Uterus (tissue), 4 donors: ENCODE measurements at places on chromosomes 6 and 20. TPM values are rescaled to one million over a fixed set of nuclear protein-coding genes. Genes with fewer than 3 reads are reported as not detected.

DNA sequence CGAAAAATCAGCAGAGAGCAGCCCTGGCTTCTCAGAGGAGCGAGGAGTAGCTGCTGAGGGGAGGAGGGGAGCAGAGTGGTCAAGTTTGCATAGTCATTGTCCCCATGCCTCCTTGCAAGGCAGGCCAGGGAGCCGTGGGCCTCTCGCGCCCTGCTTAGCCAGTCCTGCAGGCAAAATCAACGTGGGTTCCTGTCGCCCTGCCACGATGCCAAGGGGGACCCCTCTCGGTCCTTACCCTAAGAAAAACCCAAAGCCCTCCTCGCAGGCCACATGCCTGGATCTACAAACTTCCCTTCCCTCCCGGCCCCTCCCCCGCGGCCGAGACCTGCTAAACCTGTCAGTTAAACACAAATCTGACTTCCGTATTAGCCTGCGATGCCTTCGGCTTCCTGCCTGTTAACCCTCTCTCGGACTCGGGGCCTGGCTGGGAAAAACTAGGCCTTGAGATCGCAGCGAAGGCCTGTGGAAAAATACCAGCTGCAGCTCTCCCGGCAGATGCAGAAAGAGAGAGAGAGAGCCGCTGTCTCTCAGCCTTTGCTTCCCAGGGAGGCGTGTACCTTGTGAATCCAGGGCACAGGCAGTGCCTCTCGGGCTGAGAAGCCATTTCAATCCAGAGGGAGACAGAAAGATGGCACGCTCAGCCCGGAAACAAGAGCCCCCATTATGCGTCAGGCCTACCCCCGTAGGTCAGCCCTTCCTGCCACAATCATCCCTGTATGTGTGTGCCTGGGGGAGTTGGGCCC, 968 bp upstream of the ZMYND8 start:
- DNase-seq, result peak; percentile 86
- H3K27ac ChIP-seq, result peak overlapping the region; percentile 99
- no peaks in the 10 kb centered on the region for H3K36me3 ChIP-seq
- H3K27me3 ChIP-seq, result no peaks in the 10 kb centered on the region
- H3K4me3 ChIP-seq, result no peak overlapping the region

The SNX21 gene
- 56.5 TPM for total RNA-seq

The TCF21 gene
- total RNA-seq, result 7.0 TPM

The PDE7B gene
- 28.6 TPM for total RNA-seq

The TFAP2D gene
- not detected for total RNA-seq

The FERMT1 gene
- total RNA-seq, result 7.6 TPM

DNA sequence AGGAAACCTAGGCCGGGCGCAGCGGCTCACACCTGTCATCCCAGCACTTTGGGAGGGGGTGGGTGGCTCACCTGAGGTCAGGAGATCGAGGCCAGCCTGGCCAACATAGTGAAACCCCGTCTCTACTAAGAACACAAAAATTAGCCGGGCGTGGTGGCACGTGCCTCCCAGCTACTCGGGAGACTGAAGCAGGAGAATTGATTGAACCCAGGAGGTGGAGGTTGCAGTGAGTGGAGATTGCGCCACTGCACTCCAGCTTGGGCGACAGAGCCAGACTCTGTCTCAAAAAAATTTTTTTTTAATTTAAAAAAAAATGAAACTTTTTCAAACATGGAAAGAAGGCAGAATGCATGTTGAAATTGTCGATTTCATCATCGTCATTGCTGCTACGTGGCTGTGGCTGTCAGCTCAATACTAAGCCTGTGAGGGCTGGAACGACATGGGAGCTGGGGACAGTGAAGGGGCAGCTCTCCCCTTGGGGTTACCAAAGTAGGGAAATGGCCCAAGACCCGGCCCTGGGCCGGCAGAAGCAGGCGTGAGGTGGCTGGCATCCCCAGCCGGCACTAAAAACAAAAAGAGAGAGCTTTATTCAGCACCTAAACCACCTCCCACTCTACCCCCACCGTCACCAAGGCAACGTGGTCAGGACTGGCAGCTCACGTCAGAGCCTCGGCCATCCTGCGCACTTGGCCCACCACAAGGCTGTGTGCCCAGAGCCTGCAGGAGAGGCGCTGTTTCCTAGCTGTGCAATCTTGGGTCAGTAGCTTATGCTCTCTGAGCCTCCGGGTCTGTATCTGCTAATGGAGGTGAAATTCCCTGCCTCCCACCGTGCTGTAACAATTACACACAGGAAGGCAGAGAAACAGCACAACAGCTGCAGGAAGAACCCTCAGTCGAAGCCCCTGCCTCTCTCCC, 30.8 kb downstream of the AGPAT4 start:
- no peaks in the 10 kb centered on the region for H3K27me3 ChIP-seq
- H3K27ac ChIP-seq, result no peak overlapping the region
- no peaks in the 10 kb centered on the region for H3K4me1 ChIP-seq
- no peak for DNase-seq
- H3K4me3 ChIP-seq, result no peak overlapping the region

The DEFB132 gene
- not detected for total RNA-seq

DNA sequence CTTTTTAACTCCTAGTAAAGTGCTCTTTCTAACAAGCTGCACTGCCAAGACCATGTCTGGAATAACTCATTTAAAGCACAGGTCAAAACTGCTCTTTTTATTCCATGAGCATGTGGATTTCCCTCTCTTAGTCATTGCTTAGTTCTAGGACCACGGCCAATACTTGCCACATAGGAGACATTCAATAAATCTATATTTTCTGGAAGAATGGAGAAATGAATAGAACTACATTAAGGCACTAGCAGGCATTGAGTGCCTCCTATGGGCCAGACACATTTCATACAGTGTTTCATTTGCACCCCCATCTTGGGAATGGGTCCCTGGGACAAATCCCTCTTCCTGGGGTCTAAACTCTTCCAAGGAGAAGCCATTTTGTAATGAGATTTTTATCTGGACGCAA, 552.8 kb upstream of the CITED2 start:
- H3K4me1 ChIP-seq, result no peaks in the 10 kb centered on the region
- no peaks in the 10 kb centered on the region for H3K27me3 ChIP-seq
- H3K36me3 ChIP-seq, result no peaks in the 10 kb centered on the region
- no peak for DNase-seq
- no peak overlapping the region for H3K27ac ChIP-seq

DNA sequence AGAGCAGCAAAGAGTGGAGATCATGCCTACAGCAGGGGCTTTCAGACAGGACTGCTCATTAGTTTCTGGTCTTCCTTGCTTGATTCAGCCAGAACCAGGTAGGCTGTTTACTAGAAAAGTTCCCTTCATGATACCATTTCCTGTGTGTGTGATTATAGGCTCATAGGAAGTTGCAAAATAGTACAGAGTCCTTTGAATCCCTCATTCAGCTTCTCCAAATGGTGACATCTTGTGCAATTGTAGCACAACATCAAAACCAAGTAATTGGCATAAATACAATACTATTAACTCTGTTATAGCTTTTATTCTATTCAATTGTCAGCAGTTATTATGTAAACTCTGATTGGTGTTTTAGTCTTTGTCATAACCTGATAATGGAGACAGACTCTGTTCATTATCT, 347.3 kb upstream of the CDH4 start:
- H3K4me3 ChIP-seq, result no peak overlapping the region
- no peak overlapping the region for H3K27ac ChIP-seq
- no peaks in the 10 kb centered on the region for H3K36me3 ChIP-seq
- no peaks in the 10 kb centered on the region for H3K4me1 ChIP-seq

GRCh38 chr6:143187238-143187923, 126.7 kb downstream of the AIG1 start:
- H3K4me1 ChIP-seq, result no peaks in the 10 kb centered on the region
- DNase-seq, result no peak
- no peak overlapping the region for H3K4me3 ChIP-seq
- no peak overlapping the region for H3K27ac ChIP-seq
- H3K36me3 ChIP-seq, result no peaks in the 10 kb centered on the region
- no peaks in the 10 kb centered on the region for H3K27me3 ChIP-seq

GRCh38 chr20:63785691-63786131, 45.4 kb downstream of the ZBTB46 start:
- no peak for DNase-seq
- no peak overlapping the region for H3K4me3 ChIP-seq
- no peaks in the 10 kb centered on the region for H3K27me3 ChIP-seq
- H3K36me3 ChIP-seq, result no peaks in the 10 kb centered on the region
- no peaks in the 10 kb centered on the region for H3K4me1 ChIP-seq

GRCh38 chr6:83352424-83353061, 78.3 kb downstream of the ME1 start:
- no peaks in the 10 kb centered on the region for H3K4me1 ChIP-seq
- DNase-seq, result no peak
- H3K27me3 ChIP-seq, result no peaks in the 10 kb centered on the region
- no peak overlapping the region for H3K4me3 ChIP-seq
- no peak overlapping the region for H3K27ac ChIP-seq

The MDC1 gene
- total RNA-seq, result 16.0 TPM

The CD93 gene
- 100 TPM for total RNA-seq

GRCh38 chr20:1813101-1813529, 82.1 kb upstream of the SIRPA start:
- no peaks in the 10 kb centered on the region for H3K36me3 ChIP-seq
- peak; percentile 37 for DNase-seq
- no peak overlapping the region for H3K27ac ChIP-seq

The RBM24 gene
- total RNA-seq, result 69.4 TPM

- H3K4me3 ChIP-seq, result no peak overlapping the region
- no peaks in the 10 kb centered on the region for H3K4me1 ChIP-seq
- no peak overlapping the region for H3K27ac ChIP-seq
- no peak for DNase-seq
- H3K27me3 ChIP-seq, result no peaks in the 10 kb centered on the region
Measured at GRCh38 chr6:69907981-69908498, 41.7 kb downstream of the COL19A1 start.

The COX7A2 gene
- total RNA-seq, result 147 TPM

GRCh38 chr6:139323511-139324300, 31.9 kb upstream of the TXLNB start:
- no peaks in the 10 kb centered on the region for H3K27me3 ChIP-seq
- no peaks in the 10 kb centered on the region for H3K4me1 ChIP-seq
- DNase-seq, result peak; percentile 52
- no peak overlapping the region for H3K4me3 ChIP-seq

- DNase-seq, result no peak
- no peaks in the 10 kb centered on the region for H3K4me1 ChIP-seq
- H3K27me3 ChIP-seq, result no peaks in the 10 kb centered on the region
- H3K36me3 ChIP-seq, result no peaks in the 10 kb centered on the region
Measured at GRCh38 chr6:160742090-160742489, 40.0 kb downstream of the PLG start.

DNA sequence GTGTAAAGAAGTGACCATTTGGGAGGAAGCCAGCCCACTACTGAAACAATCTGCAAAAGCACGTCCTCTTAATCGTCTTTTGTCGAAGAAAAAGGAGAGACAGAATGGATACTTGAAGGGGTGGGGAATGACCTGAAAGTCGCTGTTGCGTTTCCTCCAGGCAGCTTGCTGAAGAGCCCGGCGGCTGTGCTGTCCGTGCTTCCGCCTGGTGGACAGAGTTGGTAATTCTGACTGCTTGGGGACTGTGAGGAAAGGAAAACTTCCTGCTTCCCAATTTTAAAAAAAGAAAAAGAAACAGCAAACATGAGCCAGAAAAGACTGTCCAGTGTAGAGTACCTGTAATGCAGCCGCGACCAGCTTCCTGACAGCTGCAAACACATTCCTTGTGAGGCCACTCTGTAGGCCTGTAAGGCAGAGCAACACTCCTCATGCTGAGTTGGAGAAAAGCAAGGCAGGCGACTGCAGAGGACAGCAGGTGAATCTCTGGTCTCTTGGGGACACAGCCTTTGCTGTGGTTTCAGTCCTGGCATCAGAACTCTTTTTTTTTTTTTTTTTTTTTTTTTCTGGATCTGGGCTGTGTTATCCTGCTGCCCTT, 251.1 kb upstream of the TBX18 start:
- no peaks in the 10 kb centered on the region for H3K27me3 ChIP-seq
- peak; percentile 34 for DNase-seq
- H3K4me1 ChIP-seq, result no peaks in the 10 kb centered on the region
- H3K4me3 ChIP-seq, result no peak overlapping the region
- no peak overlapping the region for H3K27ac ChIP-seq

The ZBTB24 gene
- 12.6 TPM for total RNA-seq

The POU5F1 gene
- total RNA-seq, result 0.67 TPM

The LY6G6C gene
- total RNA-seq, result not detected

DNA sequence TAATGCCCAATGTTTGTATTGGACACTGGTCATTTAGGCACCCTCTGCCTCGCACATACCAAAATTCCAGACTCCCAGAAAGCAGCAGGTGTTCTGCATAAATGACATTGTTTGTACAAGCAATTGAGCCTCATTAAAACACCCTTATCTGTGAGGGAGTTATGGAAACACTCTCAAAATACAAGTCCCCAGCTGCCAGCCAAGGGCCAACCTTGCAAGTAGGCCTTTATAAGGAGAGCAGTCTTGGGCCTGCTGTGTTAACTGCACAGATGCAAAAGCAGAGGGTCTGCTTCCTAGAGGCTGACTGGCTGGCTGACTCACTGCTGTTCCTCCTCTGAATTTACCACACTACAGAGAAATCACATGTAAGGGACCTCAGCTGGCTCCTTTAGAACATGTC, 150.4 kb upstream of the HMGN3 start:
- no peaks in the 10 kb centered on the region for H3K4me1 ChIP-seq
- H3K27ac ChIP-seq, result no peak overlapping the region
- no peak overlapping the region for H3K4me3 ChIP-seq
- H3K27me3 ChIP-seq, result no peaks in the 10 kb centered on the region

The LY86 gene
- total RNA-seq, result 4.4 TPM

GRCh38 chr6:30326526-30327231, at the start of gene TRIM39:
Gene TRIM39 (plus strand): TSS chr6:30326927. CDS start chr6:30329318, 2,391 bp downstream.
- peak; percentile 82 for DNase-seq
- no peaks in the 10 kb centered on the region for H3K27me3 ChIP-seq
- H3K4me1 ChIP-seq, result no peaks in the 10 kb centered on the region
- H3K4me3 ChIP-seq, result peak within 1 kb of the TSS; percentile 87
- no peaks in the 10 kb centered on the region for H3K36me3 ChIP-seq

The DNAH8 gene
- 0.69 TPM for total RNA-seq

DNA sequence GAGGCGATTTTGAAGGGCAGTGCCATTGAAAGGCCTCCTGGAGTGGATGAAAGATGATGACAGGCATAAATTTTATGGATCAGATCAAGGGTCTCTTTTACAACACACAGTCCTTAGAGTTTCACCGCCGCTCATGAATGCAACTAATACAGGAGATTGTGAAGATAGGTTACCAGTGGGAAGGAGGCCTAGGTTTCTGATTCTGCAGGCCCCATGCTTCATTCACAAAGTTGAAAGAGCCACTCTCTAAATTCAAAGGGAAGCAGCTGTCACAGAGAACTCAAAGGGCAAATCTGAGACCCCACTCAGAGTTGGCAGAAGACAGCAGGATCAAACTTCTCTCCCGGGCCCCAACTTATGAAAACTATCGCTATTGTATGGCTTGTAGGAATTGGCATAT, 137.6 kb downstream of the MAP3K7 start:
- H3K27me3 ChIP-seq, result no peaks in the 10 kb centered on the region
- H3K4me3 ChIP-seq, result no peak overlapping the region
- DNase-seq, result no peak
- H3K27ac ChIP-seq, result no peak overlapping the region
- H3K4me1 ChIP-seq, result no peaks in the 10 kb centered on the region

DNA sequence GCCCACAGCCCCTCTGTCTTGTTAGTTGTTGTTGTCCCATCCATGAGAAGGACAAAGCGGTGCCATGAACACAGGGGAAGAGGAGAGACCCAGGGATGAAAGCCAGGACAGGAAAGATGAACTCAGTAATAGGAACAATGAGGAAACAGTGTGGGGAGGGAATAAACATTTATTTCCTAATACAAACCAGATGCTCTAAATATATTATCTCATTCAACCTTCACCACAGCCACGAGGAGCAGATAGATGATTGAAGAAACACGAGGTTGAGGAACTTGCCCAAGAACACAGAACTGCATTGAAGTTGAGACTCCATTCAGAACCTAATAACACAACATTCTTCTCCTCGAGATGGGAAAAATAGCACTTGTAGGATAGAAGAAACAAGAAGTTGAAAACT, 53.0 kb upstream of the AIG1 start:
- no peak overlapping the region for H3K27ac ChIP-seq
- H3K4me1 ChIP-seq, result no peaks in the 10 kb centered on the region
- H3K27me3 ChIP-seq, result no peaks in the 10 kb centered on the region
- H3K4me3 ChIP-seq, result no peak overlapping the region
